ENCODE measurements at places on chromosomes 16 and 17.
A peak's percentile ranks its signal among the peaks of the same experiment; 100 is the strongest.

- no peak for DNase-seq
These were observed 4.4 kb downstream of the NOL3 start for GRCh38 chr16:67174706-67175231.

DNA sequence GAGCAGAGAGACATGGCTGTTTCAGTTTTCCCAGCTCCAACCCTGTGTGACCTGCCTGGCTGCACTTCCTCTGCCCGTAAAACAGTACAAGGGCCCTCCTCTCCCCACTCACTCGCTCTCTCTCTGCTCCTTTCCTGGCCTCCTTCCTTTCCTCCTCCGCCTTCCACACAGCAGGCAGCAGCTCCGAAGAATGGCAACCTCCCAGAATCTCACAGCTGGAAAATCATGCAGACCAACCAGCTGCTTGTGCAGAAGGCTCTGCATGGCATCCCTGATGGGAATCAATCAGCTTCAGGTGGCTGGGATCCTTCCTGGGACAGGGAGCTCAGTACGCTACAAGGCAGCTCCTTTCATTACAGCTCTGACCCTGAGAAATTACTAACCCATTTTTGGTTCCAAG, 27.4 kb downstream of the TMEM132E start:
- DNase-seq: no peak

DNA sequence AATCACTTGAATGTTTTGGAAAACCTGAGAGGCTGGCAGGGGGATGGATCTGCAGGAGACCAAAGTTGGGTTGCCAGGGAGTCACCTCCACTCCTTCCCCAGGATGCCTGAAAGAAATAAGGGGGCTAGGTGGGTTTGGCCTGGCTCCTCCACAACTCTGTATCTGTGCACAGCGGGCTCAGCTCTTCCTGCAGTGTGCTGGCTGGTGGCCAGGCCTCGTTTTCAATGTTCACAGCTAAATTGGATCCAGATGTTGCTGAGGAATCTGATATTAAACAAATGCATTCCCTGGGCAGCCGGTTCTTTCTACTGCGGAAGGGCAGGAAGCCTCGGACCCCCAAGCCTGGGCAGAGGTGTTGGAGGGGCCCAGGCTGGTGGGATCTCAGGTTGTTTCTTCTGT, 106.2 kb downstream of the N4BP1 start:
- DNase-seq: no peak

- no peak for DNase-seq
These were observed 60.8 kb upstream of the FOXF1 start for GRCh38 chr16:86449446-86450095.

DNA sequence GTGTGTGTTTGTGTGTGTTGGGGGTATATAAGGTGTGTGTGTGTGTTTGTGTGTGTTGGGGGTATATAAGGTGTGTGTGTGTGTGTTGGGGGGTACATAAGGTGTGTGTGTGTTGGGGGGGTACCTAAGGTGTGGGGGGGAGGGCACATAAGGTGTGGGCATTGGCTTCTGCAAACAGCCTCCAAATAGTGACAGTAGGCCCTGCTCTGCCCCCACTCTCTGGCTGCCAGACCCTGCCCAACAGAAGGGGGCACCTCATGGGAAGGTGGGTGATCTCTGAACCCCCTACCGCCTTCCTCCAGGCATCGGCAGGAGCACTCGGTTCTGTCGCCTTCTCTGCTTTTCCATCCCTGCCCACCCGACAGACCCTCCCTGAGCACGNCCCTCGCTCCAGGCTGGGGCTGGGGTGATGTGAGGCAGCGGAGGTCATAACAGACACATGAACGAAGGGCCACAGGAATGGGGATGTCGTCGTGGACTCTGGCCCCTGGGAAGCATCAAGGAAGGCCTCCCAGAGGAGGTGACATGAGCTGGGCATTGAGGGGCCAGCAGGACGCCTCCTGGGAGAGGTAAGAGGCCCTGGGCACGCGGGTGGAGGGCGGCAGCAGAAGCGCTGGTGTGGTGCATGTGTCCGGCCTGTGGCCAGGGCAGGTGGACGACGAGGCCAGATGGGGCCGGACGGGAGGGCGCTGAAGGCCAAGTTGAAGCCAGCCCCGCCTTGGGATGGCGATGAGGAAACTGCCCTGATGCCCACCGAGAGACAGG, 136.6 kb upstream of the RPH3AL start:
- DNase-seq: no peak

GRCh38 chr16:14151256-14152030, 80.3 kb downstream of the MRTFB start:
- DNase-seq: no peak

GRCh38 chr17:1060991-1061390, 64.1 kb downstream of the TIMM22 start:
- peak; percentile 92 for DNase-seq

DNA sequence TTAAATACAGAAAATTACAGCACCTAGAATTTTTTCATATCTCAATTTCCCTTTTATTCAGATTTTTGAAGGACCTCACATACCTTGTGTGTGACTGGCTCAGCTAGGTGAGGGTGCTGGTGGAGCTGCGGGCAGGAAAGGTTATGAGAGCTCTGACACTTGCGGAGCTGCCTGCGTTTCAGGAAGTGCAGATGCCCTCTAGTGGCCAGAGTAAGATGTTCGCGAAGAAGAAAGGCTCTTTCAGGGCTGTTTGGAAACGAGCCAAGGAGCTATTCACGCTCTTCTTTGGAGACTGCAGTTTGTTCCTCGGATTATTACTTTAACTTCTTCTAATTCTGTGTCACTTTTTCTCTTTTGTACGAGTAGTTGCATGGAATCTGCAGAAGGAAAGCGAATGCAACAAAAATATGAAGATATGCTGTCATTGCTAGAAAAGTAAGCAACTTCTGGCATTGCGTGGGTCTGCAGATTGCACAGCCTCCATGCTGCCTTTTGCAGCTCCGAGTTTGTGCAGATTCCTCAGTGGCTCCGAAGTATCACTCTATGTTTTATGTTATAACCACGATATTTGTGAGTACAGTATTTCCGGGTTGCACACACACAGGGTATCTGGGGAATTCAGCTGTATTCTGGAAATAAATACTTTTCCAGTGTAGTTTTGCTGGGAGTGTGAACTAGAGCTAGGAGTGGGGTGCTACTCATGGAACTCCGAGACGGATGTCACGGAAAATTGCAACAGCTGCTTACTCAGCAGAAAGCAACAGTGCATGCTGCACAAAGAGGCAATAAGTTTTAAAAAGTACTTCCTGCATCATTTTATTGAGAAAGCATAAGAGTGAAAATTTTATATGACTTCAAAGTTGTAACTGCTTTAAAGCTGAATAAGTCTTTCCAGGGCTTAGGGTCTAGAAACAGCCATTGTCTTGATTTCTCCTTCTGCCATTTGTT, 46.3 kb downstream of the DNAH9 start:
- no peak for DNase-seq

- peak; percentile 51 for DNase-seq
These were observed 87.8 kb downstream of the CRISPLD2 start for GRCh38 chr16:84907575-84907974.

- no peak for DNase-seq
These were observed 32.4 kb downstream of the NDEL1 start for GRCh38 chr17:8468127-8468526.

- no peak for DNase-seq
These were observed 118.1 kb downstream of the ENGASE start for GRCh38 chr17:79192503-79193351.

DNA sequence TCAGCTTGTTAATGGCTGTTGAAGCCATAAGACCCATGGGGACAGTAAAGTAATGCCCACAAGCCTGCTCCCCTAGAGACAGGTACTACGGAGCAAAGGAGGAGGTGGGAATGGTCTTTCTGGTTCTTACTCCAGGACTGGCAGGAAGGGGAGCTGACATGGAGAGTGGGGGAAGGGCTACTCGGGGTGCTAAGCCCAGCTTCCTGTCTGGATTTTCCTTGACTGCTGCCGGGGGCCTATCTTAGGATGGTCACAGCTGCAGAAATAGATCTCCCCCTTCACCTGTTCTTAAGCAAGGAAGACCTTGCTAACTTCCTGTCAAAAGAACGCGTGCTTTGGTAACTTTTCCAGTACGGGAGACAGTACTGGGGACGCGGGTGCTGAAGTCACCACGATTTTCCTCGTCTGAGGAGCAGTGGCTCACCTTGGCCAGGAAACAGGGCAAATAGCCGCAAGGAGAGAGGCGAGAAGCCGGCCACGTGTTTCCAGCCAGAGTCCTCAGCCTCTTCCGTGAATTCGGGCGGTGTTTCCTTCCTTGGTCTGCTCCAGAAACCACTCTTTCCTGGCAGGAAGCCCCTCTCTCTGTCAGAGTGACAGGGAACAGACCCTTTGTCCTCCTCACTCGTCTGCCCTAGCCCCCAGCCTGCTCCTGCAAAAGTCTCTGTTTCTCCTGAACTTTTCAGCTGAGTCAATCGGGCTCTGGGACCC, 656 bp upstream of the PRR29 start:
- no peak for DNase-seq

GRCh38 chr17:47189732-47190237, 690 bp upstream of the CDC27 start:
- no peak for DNase-seq

DNA sequence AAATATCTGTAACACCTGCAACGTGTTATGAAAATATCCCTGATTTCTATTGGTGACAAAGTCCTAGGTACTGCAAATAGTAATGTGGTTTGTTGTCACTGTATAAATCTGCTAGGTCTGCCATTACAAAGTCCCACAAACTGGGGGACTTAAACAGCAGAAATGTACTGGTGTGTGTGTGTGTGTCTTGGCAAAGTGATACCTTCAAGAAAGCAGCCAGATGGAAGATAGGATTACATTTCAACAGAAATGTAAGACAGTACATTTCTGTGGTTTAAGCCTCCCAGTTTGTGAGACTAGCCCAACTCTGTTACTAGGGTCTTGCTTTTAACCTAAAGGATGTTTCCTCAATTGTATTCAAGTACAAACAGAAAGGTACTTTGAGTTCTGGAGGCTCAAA, 531.7 kb downstream of the NPIPA7 start:
- DNase-seq: no peak

GRCh38 chr17:75617218-75617617, 16.0 kb upstream of the SMIM5 start:
- DNase-seq: no peak

All from BJ (cell line).